ENCODE measurements at places on chromosomes 7 and 10.

GRCh38 chr7:133650487-133651300 lies 397.8 kb downstream of the EXOC4 start:
- no peak for DNase-seq

DNA sequence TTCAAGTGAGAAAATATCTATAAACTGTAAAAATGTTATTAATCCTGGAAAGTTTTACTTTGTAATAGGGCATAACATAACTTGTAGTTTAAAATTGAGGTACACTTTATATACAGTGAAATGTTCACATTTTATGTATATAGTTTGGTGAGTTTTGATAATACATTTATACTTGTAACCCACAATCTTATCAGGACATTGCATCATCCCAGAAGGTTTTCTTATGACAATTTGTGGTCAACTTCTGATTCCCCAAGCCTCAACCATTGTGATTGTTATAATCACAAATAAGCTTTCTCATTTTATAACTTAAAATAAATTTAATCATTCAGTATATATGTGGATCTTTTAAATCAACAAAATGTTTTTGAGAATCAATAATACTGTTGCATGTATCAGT lies 151.1 kb downstream of the TFPI2 start:
- no peak for DNase-seq

DNA sequence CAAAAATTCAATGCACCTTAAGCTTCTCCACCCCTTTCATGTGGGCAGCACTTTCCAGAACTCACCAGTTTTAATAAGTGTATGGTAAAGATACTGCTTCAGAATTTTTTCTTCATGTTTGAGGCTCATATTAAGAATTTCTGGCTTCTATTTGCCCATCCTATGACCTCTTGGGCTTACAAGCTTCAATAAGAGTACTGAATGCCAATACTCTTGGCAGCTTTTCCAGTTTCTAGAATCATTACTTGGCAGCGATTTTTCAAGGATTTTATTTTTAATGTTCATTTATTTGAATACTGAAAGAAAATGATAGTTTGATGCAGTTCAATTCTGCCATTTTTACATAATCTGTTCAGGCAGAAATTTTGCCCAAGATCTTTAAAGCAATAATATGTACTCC lies 242.1 kb upstream of the KCND2 start:
- DNase-seq = no peak

GRCh38 chr10:125624800-125625199 lies 58.2 kb downstream of the TEX36 start:
- DNase-seq = no peak

DNA sequence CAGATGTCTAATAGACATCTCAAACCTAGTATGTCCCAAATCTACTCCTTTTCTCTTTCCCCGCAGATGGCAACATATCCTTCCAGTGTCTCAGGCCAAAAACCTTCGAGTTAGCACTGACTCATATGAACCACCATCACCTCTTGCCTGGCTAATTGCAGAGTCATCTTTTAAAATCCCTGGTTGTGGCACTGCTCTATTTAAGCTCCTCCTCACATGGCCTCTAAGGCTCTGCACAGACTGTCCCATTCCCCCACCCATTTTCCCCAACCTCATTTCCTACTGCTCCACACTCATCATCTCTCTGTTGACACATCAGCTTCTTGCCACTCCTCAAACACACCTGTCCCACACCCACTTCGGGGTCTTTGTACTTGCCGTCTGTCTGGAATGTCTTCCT lies 16.8 kb upstream of the HBP1 start:
- no peak for DNase-seq

DNA sequence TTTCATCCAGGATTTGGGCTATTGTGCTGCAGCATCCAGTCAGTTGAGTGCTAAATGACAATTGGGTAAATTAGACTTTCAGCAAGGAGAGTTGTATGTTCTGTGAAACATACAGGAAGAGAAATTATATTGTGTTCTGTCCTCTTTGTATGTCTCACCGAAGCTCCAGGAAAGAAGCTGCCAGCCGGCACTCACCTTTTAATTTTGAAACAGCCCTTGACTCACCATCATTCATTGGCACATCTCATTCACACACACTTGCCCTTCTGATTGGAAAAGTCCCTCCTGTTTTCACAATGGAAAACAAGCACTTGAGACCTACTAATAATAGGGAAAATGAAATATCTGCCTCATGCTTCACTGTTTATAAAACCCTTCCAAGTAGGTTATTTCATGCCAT lies 495.6 kb downstream of the RPS24 start:
- DNase-seq = no peak

DNA sequence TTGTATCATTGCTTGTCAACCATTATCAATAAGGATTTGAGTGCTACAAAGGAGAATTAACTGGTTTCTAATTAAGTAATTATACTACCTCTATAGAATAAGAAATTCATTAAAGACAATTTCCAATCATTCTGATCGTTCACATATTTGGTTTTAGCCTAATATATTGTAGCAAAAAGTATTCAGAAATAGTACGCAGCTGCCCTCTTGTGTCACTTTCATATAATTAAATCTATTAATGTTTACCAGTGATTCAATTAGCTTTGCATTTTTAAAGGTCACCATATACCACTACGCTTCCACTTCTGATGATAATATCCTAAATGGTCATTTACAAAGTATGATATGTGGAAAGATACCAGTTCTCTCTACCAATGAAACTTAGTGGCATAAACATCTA lies 128.3 kb downstream of the NEBL start:
- DNase-seq = no peak

GRCh38 chr10:103660364-103661197 lies 167.1 kb downstream of the NEURL1 start:
- DNase-seq = no peak

GRCh38 chr10:14010101-14010558 lies 320.6 kb downstream of the FRMD4A start:
- DNase-seq = no peak

Data from MM.1S (cell line).